ENCODE measurements at places on chromosomes 5 and 9.

DNA sequence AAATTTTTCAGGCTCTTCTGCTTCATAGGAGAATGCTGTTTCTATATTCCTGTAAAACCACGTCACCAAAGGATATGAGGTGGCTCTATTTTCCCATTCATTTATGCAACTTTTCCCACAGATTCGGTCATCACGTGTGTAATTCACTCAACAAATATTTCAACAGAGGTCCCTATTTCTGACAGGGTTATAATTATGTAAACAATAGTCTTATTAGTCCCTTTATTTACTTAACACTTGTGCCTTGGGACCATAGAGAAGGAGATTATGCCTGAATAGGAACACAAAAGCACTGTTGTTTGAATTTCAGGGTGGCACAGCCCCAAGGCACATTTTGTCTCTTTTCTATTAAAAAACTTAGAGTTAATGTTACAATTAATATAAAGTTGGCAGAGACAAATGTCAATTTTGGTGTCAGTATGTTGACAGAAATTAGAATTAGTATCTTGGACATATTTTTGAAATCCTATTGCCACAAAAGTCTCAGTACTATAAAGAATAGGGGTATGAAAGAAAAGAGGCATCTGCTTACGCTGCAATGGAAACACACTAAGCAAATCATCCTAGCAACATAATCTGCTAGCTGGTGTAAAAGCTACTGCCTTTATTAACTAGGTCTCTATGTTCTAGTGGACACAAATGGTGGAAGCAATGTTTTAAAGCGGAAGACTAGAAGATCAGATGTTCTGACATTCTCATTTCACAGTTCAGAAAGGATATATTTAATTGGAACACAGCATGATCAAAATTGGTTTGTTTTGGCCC, 229.1 kb upstream of the TBCA start:
- DNase-seq = no peak

DNA sequence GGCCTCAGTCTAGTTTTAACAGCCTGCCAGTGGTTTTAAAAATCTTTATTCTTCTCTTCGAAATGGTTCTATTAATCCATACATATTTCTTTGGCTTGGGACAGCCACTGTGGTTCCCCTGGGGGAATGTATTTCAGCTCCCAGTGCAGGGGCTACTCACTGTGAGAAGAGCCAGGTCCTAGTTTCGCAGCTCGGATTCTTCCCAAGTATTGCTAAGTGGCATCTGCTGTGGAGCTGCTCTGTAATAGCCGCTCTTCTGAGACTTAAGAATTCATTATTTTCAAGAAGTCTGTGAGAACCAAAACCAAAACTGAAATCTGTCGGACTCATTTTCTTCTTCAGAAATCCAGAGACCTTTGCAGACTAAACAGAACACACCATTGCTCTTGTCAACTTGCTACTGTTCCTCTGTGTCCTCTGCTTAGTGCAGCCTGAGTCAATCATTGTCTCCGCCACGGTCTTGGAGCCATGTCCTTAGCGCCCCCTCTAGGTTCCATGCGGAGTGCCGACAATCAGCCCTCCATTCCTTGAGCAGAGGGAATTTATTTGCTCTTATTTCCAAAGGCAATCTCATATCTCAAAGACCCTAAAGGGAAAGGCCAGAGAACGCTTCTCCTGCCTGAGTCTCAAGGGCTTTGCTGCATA, 478.2 kb downstream of the SPATA31D1 start:
- DNase-seq = no peak

- DNase-seq = no peak
These were observed 528.0 kb upstream of the NMUR2 start for GRCh38 chr5:152933056-152933455.

DNA sequence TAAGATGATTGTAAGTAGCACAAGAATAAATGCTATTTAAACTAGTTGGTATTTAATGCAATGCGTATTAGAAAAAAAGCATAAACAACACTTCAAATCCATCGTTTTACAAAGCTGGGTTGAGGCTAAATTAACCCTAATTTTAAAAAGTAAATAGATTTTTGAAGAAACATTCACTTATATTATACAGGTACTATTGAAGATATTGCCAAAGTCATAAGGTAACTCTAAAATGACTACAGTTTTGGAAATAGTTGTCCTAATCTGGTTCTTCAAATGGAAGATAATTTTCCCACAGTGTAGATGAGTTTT, 20.1 kb downstream of the SLC38A9 start:
- no peak for DNase-seq

DNA sequence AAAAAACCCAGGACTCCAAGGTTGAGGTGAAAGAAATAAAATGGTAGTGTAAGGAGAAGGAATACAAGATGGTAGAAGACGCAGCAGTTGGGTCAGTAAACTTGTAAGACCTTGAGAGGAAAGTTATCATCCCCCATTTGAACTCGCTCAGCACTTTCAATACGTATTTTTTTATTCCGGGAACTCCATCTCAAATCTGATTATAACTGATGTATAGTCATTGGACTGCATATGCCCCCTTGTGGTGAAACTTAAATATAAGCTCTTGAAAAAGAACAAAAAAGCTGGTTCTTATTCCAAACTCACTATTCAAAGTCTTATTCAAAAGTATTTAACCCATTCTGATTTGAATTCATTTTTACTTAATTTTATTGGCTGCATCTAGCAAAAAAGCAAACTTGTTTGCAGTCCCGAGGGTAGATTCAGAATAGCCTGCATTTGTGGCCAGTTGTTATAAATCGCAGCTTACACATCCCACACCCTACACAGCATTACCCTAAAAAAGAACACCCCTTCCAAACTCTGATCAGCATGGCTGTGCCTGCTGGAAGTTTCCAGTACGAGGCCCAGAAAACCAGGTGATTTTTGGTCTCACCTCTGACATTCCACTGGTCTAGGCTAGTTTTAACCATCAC, 118.0 kb downstream of the ESM1 start:
- no peak for DNase-seq

- DNase-seq = no peak
These were observed 9.2 kb downstream of the C9orf85 start for GRCh38 chr9:71920456-71921189.

DNA sequence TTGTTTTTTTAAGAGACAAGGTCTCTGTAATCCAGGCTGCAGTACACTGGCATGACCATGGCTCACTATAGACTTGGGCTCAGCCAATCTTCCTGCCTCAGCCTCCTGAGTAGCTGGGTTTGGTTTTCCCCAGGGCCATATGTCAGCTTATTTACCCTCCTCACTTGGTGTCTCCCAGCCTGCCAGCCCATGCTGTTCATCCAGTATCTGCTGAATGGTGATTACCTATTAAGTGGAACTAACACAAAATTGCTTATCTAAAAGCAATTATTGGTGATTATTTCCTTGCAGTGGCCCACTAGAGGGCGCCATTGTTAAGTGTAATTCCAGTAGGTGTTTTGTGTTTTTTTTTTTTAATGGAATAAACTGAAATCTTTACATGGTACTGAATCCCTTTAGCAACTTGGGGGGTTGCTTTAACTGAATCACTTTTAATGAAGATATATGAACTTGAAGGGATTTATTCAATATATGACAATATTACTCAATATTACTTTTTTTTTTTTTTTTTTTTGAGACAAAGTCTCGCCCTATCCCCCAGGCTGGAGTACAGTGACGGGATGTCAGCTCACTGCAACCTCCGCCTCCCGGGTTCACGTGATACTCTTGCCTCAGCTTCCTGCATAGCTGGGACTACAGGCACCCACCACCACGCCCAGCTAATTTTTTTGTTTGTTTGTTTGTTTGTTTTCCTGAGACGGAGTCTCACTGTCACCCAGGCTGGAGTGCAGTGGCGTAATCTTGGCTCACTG, 13.8 kb downstream of the EXOSC2 start:
- DNase-seq = no peak

- no peak for DNase-seq
These were observed 217.8 kb upstream of the RASEF start for GRCh38 chr9:83280790-83281189.

DNA sequence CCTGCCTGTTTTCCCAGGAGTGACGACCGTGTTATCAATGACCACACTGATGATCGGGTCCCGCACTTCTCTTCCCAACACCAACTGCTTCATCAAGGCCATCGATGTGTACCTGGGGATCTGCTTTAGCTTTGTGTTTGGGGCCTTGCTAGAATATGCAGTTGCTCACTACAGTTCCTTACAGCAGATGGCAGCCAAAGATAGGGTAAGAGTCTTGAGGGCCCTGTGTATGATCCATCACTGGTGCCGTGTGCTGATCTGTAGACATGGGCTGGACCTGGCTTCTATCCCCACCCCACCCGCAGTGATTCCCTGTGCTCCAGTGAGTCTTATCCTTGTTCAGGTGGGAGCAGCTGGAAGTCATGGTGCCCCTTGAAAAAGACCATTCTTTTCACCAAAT, 26.0 kb downstream of the GABRP start:
- no peak for DNase-seq

GRCh38 chr5:180521101-180521500, 26.9 kb downstream of the CNOT6 start:
- no peak for DNase-seq

DNA sequence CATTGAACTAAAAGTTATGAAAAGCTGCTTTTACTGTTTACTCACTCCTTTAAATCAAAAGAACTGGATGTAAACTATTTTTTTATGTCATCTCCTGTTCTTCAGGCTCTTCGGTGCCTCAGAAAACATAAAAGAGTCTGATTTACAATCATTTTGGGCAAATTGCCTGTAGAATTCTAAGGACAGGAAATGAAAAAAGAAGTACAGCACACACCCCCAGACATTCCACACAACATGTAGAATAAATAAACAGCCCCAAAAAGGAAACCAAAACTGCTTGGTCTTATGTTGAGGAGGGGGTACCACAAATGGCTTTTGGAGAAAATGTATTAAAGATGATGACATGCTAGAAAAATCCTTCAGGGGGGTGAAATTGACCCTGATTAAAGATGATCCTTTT, 57.2 kb downstream of the ITGA1 start:
- DNase-seq = no peak

- no peak for DNase-seq
These were observed 63.2 kb upstream of the COL15A1 start for GRCh38 chr9:98880311-98881015.

DNA sequence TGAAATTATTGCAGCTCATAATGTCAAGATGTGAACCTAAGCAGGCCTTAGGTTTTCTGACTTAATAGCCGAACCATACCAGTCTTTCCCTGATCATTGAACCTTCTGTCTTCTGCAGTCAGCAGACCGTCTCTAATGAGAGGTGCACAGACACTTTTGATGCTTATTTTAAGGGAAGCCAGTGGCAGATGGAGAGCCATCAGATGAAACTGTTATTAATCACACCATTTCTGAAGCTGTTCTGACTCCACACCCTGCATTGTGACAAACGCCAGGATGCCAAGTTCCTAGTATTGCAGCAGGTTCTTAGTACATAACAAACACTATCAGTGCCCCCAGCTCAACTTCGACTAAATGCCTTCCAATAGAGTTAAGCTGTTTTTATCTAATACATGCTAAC, 43.0 kb downstream of the PIK3R1 start:
- no peak for DNase-seq

Measured in GM12892 (cell line).